Astrocyte of the spinal cord (primary cell): ENCODE measurements at places on chromosomes 12 and 14.

GRCh38 chr12:116280595-116281290 lies 3.2 kb upstream of the MED13L start:
- no peak for DNase-seq

DNA sequence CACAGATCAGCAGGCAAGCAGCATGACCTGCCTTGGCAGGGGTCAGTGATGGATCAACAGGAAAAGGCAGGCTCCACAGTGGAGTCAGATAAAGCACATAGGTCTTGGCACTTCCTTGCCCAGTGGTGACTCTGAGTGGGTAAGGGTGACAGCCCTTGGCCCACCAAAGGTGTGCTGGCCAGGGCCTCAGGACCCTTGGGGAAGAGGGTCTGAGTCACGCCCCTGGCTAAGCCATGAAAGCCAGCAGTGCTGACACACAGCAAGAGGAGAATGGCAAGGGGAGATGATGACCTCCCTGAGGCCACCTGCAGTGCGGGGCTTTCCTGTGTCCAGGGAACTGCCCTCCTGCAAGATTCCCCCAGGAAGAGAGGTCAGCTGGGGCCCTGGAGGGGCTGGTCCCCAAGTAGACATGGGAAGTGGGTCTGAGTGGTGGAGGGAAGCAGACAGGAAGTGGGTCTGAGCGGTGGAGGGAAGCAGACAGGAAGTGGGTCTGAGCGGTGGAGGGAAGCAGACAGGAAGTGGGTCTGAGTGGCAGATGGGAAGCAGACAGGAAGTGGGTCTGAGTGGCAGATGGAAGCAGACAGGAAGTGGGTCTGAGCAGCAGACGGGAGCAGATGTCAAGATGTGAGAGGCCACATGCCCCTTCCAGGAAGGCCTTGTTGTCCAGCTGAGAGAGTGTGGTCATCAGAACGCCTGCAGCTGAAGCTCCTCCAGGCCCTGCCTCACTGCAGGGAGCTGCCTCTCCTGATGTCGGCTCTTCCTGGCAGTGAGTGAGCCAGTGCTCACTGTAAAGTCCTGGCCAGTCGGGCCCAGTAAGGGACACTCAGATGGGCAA lies 34.8 kb downstream of the DIO3 start:
- DNase-seq = no peak

- no peak for DNase-seq
These were observed 1.7 kb upstream of the RARG start for GRCh38 chr12:53233671-53234121.

GRCh38 chr12:68159681-68160304 lies at the start of gene IFNG:
Gene IFNG, minus strand, starts transcription at chr12:68159740. Its CDS starts 125 bp downstream, at chr12:68159615.
- DNase-seq = no peak

DNA sequence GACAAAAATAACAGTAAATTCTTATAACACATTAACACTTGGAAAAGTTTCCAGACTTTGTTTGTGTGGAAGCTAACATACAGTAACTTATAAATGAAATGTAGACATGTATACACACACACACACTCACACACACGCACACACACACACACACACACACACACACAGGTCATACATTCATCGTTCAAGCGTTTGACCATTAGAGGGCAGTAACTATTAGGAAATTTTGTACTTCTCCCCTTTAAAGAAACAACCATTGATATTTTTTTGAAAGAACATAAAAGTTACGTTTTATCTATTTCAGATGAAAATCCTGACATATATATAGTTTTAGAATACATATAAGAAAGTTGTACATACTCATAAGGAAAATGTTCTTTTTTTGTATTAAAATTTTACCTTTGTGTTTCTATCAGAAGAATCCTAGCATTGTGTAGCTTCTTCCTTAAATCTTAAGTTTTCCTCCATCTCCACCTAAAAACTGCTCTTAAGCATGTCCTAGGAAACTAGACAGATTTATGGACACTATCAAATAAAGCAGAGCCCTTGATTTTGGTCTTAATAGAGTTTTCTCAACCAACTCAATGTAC lies 29.0 kb downstream of the PTPRQ start:
- peak; percentile 84 for DNase-seq

- no peak for DNase-seq
These were observed 95.5 kb downstream of the SLC6A15 start for GRCh38 chr12:84816916-84817695.

- no peak for DNase-seq
These were observed 778 bp downstream of the SLC8B1 start for GRCh38 chr12:113333877-113334785.

- no peak for DNase-seq
These were observed 114.2 kb downstream of the STXBP6 start for GRCh38 chr14:24935796-24936195.

GRCh38 chr14:28406196-28406595 lies 360.4 kb upstream of the FOXG1 start:
- DNase-seq = peak; percentile 77

- no peak for DNase-seq
These were observed 173.4 kb upstream of the BMP4 start for GRCh38 chr14:54129850-54130640.

- DNase-seq = no peak
These were observed 41.9 kb upstream of the BCL2L14 start for GRCh38 chr12:12028668-12029402.

DNA sequence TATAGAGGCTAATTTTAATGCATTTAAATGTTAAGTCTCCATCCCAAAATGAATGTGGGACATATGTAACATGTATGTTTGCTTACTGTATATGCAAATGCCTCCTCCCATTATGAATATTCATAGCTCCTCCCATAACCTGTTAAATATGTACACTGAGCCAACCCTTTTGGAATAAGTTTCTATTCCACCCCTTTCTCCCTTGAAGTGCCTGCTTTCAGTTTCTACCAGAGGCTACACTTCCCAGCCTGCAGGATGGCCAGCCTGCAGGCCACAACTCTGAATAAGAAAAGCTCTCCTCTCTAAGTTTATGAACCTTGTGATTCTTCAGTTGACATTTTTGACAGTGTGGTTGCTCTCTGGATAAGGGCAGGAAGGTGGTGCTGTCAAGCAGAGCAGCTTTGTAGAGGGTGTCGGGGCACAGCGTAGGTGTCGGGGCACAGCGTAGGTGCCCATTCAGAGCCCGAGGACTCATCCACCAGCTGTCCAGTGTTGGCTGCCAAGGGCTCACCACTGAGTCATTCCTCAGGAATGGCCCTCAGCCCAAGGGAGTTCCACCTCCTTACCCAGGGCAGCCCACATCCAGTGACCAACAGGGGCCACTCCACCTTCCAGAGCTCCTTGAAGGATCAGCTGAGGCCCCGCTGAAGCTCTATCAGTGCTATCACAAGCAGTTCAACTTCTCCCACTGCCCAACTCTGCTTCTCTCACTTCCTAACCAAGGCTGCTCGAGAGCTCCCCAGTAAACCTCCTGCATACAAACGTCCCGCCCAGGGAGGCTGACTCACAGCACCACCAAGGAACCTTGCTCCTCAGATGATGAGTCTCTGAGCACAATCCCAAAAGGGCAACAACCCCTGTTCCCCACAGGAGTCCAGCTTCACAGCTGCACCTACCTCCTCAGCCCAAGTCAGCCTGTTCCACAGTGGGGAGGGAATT lies 31.4 kb downstream of the VWF start:
- DNase-seq = peak; percentile 91

- no peak for DNase-seq
These were observed 48.8 kb downstream of the MARK3 start for GRCh38 chr14:103433916-103434563.

DNA sequence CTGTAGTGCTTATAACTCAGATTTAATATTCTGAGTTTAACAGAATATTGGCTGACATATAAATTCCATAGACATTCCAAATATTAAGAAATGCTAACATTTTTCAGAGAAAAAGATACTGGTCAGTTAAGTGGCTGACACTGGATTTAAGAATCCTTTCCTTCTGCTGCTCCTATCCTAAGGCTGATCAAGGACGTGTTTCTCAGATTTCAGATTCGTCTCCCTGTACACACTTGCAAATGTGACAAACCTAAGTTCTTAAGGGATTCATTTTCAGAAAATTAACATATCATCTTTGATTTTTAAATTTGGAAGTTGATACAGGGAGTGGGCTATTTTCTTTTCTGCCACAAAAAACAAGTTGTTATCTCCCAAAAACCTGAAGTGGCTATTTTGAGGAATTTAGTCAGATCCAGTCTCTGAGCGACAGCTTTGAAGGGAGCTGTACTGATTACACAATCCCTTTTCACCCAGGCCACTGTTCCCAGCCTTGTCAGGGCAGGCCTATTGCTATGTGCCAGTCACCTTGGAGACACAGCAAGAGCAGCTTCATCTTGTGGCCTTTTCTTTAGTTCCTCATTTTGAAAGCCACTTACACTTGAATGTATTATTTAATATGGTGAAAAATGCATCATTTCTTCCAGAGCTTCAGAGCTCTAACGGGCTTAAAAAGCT lies 370.6 kb downstream of the KCNH5 start:
- DNase-seq = no peak

GRCh38 chr12:89067421-89068187 lies 284.7 kb downstream of the DUSP6 start:
- DNase-seq = peak; percentile 79

- DNase-seq = no peak
These were observed 181.6 kb downstream of the GRIP1 start for GRCh38 chr12:66497008-66497897.

DNA sequence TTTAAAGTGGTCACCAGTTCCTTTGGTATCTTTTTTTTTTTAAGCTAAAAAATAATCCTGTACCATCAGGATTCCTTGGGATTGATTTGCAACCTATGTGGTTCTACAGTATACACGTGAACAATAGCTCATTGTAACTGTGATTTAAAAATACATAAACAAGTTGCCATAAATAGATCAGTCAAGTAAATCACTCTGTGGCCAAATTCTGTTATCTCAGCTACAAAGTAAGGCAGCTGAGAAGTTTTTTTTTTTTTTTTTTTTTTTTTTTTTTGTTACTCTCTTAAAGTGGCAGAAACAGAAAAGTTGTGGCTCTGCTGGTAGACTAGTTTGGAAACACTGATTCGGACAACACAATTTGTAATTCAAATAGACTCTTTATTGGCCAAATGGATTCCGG lies 104.5 kb downstream of the PRICKLE1 start:
- DNase-seq = no peak

GRCh38 chr12:38890102-38890855 lies 15.1 kb downstream of the CPNE8 start:
- no peak for DNase-seq

DNA sequence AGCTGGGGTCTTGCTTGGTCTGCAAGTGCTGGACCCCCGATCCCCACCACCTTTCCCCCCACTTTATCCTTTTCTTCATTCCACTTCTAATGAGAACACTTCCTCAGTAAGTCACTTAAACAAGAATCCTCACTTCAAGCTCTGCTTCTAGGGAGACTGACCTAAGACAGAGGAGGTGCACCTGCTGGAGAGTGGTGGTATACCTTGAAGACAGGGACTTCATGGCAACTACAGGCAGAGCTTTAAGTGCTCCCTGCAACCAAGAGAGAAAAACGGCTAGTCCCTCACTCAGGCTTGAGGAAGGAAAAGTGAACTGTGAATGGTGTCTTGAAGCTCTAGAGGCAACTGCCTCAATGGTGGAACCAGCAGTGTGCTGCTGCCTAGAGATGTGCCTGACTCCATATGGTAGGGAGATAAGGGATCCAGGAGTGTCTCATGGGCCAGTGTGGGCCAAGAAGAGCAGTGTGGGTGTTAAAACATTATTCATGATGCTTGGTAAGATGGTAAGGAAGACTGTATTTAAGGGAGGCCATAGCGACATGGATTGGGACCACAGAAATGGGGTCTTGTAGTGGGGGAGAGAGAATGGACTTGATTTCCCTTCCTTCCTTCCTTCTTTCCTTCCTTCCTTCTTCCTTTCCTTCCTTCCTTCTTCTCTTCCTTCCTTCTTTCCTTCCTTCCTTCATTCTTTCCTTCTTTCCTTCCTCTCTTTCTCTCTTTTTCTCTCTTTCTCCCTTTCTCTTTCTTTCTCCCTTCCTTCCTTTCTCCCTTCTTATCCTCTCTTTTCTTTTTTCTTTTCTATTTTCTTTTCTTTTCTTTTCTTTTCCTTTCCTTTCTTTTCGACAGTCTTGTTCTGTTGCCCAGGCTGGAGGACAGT lies 96.2 kb upstream of the NAP1L1 start:
- DNase-seq = no peak

DNA sequence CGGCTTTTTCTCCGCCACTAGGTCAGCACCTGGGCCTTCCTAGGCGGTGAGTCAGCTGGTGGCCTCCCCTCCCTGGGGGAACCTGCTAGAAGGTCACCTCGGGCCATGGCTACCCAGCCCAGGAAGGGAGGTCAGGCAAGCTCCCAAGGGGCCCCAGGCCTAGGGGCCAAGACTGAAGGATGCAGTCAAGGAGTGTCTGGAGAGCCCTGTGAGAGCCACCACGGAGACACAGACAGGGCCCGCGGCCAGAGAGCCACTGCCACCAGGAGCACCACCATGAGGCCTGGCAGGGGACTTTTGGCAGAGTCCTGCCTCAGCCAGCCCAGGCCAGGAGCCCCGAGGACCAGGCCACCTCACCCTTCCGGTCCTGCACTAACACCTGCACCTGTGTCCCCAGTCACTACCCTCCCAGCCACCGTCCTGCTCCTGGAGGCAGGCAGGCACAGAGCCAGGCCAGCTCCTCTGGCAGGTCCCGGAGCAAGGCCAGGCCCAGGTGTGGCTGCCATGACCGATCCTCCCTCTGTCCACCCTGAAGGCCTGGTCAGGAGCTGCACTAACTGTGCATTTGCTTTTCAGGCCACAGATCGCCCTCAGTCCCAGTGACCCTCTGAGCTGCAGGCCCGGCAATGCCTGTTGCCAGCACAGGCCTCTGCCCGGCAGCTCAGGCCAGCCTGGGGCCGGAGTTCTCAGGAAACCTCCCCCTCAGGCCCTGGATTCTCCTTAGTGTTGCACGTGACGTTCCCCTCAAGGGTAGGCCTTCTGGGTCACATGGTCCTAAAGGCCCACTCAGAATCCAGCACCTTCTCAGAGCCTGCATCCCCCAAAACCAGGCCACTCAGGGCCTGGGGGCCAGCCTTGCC lies 6.9 kb downstream of the PHETA1 start:
- no peak for DNase-seq

DNA sequence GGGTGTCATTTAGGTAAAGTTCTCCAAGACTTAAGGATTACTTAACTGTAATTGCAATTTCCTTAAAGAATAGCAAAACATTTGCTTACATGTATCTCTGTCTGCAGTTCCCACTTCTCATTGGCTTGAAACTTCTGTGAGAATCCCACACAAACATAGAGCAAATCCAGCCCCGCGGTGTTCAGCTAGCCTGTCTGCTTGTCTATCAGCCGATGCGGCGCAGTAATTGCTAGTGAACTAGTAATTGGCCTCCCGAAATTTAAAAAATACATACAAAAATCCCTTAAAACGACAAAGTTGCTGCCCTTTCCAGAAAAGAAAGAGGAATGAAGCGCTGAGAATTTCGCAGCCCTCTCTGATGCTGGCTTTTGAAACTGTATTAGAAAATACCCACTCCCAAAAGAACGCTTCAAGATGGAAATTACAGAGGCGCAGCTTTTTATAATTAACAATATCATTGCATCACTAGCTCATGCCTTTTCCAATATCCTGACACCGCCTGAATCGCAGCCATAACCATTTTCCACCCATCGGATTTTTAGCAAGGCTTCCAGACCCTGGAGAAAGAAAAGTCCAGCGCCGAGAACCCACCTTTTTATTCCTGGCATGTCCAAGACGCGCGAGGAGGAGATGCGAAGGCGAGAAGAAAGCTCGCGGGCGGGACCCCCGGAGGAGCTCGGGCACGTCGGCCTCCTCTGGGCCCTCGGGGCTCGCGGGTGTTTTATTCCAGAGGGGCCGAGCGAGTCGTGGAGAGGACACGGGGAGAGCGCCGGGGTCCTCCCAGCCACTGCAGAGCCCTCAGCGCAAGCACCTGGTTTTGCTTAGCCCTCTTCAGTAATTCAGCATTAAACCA lies 646 bp downstream of the FBLN5 start:
- peak; percentile 28 for DNase-seq

- no peak for DNase-seq
These were observed 721.3 kb upstream of the USP15 start for GRCh38 chr12:61538951-61539350.
